Thoracic aorta (tissue), 2 donors: ENCODE measurements at places on chromosomes 2 and 18. TPM values are rescaled to one million over a fixed set of nuclear protein-coding genes. Genes with fewer than 3 reads are reported as not detected.

- no peak overlapping the region for H3K4me3 ChIP-seq
- H3K27me3 ChIP-seq: no peaks in the 10 kb centered on the region
- peaks cover 9% of the 10 kb centered on the region for H3K4me1 ChIP-seq
- no peak overlapping the region for H3K27ac ChIP-seq
- peaks cover 25% of the 10 kb centered on the region for H3K36me3 ChIP-seq
These were observed 77.9 kb upstream of the FAM124B start for GRCh38 chr2:224479826-224480225.

The MYO3B gene
- not detected for total RNA-seq

DNA sequence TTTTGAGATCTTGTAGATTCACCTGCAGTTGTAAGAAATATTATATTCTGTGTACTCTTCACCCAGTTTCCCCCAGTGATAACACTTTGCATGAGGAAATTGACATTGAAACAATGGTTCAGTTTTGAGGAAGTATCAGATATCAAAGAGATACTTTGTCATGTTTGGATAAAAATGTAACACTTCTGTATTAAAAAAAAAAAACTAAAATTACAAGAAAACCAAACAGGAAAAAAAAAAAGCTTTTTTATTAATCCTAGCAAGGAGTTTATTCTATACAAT lies 204.0 kb downstream of the ARL4C start:
- H3K4me1 ChIP-seq: no peaks in the 10 kb centered on the region
- no peak overlapping the region for H3K27ac ChIP-seq
- H3K27me3 ChIP-seq: no peaks in the 10 kb centered on the region
- H3K4me3 ChIP-seq: no peak overlapping the region
- H3K36me3 ChIP-seq: no peaks in the 10 kb centered on the region

- no peak overlapping the region for H3K4me3 ChIP-seq
- no peaks in the 10 kb centered on the region for H3K36me3 ChIP-seq
- DNase-seq: no peak
- no peak overlapping the region for H3K27ac ChIP-seq
- H3K4me1 ChIP-seq: no peaks in the 10 kb centered on the region
These were observed 15.4 kb downstream of the CFAP65 start for GRCh38 chr2:219025637-219026585.

The FSHR gene
- not detected for total RNA-seq

DNA sequence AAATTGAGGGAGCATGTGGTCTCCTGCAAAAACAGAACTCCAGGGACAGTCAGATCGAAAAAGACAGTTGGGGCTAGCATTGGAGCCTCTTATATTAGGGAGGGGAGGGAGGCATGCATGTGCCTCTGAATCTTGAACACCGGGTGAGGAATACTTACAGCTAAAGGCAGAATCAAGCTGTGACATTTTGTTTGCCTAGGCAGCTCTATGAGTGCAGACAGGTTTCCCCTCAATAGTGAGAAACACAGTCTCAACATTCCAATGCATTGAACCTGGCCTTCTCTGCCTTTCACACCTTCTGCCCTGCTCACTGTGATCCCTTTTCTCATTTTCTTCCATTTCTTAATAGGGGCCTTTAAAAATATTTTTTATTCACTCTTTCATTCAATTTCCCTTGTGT lies 140.4 kb downstream of the THSD7B start:
- H3K27ac ChIP-seq: no peak overlapping the region
- no peak overlapping the region for H3K4me3 ChIP-seq
- peaks cover 19% of the 10 kb centered on the region for H3K4me1 ChIP-seq
- H3K36me3 ChIP-seq: no peaks in the 10 kb centered on the region
- DNase-seq: no peak

The HOXD10 gene
- total RNA-seq: not detected

- DNase-seq: no peak
- H3K4me3 ChIP-seq: peak overlapping the region; percentile 78
- H3K4me1 ChIP-seq: peaks cover 67% of the 10 kb centered on the region
These were observed 421 bp upstream of the VAMP5 start for GRCh38 chr2:85583667-85584353.
